Stimulated activated CD4-positive, alpha-beta T cell treated with anti-CD3 and anti-CD28 coated beads, Interleukin-1b, Interleukin-23, amount 100 ng/mL, for 4 hours (primary cell): ENCODE measurements at places on chromosomes 2 and 18.
A peak's percentile ranks its signal among the peaks of the same experiment; 100 is the strongest.

- DNase-seq = no peak
Measured at GRCh38 chr2:55309446-55309845, 40.4 kb upstream of the MTIF2 start.

DNA sequence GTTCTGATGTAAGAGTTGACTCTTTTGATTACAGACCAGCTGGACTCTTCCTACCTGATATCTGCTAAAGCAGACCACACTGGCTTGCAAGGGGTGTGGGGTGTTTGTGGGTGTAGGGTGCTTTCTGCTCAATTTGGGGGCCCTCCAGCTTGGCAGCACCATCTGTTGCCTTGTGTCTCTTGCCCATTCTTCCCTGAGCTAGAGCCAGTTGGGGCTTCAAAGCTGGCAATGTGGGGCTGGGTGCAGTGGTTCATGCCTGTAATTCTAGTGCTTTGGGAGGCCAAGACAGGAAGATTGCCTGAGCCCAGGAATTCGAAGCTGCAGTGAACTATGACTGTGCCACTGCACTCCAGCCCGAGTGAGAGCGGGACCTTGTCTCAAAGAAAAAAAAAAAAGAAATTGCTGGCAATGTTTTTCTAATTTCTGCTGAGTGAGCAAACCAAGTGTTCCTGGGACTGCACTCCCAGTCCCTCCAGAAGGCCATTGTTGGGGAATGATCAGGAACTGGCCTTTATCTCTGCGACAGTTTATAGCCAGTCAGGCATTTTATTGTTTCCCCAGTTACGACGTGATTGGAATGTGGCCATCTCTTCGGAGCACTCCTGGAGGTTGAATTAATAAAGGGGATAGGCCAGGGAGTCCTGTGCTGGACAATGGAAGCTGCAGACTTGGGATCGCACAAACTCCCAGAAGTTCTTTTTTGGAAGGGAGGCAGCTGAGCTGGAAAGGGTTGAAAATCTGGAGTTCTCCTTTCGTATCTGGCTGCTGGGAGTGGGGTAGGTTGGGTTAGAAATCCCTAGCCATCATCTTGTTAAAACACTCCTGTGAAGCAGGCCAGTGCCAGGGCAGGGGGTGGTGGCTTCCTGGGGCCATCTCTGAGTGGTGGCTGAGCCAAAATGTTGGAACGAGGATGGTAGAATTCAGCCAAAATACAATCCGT lies 57.2 kb downstream of the LIPG start:
- DNase-seq = no peak

GRCh38 chr2:221779614-221780067 lies 207.5 kb upstream of the EPHA4 start:
- DNase-seq = no peak

- no peak for DNase-seq
Measured at GRCh38 chr2:60439219-60439974, 114.1 kb downstream of the BCL11A start.

DNA sequence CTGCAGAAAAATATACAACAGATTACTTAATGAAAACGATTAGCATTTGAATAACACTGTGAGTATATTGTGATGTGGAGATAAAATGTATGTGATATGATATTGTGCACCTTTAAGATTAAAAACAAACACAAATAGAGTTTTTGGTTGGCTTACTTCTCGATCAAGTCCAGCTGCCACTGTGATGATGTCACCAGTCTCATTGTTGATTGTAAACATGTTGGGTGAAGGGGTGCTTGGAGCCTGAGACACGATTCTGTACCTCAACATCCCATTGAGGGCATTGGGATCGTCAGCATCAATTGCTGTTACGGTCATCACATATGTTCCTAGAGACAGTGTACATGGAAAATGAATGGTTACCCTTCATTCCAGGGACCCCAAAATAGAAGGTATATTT lies 174.1 kb downstream of the CDH2 start:
- no peak for DNase-seq

- no peak for DNase-seq
Measured at GRCh38 chr18:38444971-38445803, 879.6 kb upstream of the CELF4 start.

DNA sequence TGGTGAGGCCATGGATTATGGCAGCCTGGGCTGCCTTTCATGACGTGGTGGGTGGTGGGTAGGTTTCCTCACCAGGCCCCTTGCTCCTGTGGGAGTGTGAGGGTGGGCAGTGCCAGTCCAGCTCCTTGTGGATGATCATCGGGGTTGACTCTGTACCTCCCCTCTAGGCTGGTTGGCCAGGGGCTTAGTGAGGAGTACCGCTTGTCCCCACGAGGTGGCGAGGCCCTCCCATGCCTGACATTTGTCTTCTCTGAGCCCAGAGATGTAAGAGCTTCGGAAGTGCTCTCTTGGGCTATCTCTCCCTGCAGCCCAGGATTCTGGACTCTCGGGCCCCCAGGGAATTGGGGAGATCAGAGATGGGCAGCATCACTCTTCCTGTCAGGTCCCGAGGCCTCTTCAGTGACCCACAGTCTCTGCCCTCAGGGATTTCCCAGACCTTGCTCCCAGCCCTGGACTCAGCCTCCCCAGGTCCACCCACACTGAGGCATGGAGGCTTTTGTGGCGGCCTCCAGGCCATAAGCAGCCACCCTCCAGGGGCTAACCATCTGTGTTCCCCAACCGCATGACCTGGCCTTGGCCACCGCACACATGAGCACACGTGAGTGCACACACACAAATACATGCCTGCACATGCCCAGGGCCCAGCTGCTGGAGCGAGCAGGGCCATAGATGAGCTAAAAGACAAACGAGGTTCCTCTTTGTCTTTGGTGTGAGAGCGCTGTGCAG lies 6.5 kb downstream of the SPR start:
- DNase-seq = peak; percentile 25

GRCh38 chr2:191878548-191879279 lies 31.8 kb upstream of the CAVIN2 start:
- no peak for DNase-seq

DNA sequence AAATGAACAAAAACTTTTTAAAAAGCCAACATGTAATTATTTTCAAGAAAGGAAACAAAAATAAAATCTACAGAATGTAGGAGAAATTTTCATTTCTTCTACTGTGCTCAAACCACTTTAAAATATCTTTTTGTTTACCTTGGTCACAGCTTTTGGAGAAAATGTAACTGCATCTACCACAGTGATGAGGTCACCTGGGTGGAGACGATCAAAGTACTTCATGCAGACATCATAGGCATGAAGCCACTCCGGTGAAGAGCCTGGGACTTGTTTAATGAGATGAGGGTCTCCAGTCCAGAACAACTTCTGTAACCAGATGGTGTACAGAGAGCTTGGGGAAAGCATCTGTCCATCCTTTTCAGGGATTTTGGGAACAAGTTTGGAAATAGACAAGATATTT lies 285.8 kb downstream of the NBAS start:
- DNase-seq = no peak

GRCh38 chr2:65309699-65310098 lies 82.1 kb downstream of the ACTR2 start:
- no peak for DNase-seq

DNA sequence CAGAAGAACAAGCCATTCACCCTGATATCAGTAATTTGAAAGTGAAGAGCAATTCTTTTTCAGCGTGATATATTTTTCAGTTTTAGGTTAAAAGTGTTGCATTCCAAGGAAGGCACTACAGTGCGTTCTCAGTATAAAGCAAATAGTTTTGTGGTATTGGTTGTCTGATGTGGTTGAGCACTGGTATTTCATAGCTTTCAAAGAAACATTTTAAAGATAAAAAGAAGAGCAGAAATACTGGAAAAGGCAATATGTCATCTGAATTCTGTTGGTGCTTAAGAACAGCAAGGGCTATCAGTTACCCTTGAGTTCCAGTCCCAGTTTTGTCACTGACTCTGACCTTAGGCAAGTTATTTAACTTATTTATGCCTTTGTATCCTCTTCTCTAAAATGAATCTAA lies 191.6 kb downstream of the BABAM2 start:
- DNase-seq = no peak

- no peak for DNase-seq
Measured at GRCh38 chr18:22391407-22392345, 26.0 kb downstream of the CTAGE1 start.

DNA sequence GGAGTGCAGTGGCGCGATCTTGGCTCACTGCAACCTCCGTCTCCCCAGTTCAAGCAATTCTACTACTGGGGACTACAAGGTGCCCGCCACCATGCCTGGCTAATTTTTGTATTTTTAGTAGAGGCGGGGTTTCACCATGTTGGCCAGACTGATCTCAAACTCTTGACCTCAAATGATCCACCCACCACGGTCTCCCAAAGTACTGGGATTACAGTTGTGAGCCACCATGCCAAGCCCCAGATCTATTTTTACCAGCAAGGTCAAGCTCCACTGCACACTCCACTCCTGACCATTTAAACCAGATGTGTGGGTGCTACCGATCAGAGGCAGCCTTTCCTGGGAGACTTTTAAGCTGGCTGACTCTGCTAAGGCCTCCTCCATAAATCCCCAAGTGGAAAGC lies 67.5 kb upstream of the CD226 start:
- DNase-seq = no peak

GRCh38 chr2:168561991-168562390 lies 105.9 kb downstream of the CERS6 start:
- DNase-seq = no peak

DNA sequence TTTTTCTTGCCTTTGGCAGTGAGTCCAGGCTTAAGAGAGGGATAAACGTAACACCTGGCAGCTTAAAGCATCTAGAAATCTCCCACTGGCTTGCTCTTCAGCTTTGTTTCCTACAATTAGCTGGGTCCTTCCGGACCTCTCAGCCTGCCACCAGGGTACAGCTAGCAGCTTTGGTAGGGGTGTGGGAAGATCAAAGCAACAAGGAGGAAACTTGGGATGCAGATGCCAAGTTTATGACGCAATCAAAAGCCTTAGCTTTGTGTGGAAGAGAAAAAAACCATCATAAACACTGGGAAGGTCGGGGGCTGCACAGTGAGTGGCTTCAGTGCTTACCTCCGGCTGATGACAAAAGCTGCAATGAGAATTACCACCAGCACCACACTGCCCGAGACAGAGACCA lies 116.9 kb downstream of the EPHA4 start:
- no peak for DNase-seq

GRCh38 chr2:70947556-70948184 lies 12.0 kb downstream of the ATP6V1B1 start:
- no peak for DNase-seq

DNA sequence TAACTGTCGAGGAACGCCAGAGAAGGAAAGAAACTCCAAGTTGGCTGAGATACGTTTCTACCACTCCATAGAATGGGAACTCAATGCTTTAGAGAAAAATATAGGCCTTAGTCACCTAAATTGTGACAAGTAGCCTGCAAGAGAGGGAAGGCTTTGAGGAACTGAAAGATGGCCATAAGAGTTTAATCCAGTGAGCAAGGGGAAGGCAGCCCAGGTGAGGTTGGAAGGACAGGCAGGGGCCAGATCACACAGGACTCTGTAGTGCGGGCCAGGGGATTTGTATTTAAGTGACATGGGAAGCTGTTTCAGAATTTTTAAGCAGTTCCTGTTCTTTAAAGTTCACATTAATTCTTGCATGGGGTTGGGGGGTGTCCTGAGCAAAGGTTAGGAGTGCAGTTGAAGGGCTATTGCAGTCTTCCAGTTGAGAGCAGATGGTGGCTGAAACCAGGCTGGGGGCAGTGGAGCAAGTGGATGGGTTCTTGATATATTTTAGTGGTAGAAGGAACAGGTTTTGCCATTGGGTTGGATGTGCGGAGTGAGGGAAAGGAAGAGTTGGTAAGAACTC lies 138.9 kb upstream of the PELI1 start:
- no peak for DNase-seq

- DNase-seq = no peak
Measured at GRCh38 chr2:102604769-102605168, 14.6 kb upstream of the SLC9A2 start.

DNA sequence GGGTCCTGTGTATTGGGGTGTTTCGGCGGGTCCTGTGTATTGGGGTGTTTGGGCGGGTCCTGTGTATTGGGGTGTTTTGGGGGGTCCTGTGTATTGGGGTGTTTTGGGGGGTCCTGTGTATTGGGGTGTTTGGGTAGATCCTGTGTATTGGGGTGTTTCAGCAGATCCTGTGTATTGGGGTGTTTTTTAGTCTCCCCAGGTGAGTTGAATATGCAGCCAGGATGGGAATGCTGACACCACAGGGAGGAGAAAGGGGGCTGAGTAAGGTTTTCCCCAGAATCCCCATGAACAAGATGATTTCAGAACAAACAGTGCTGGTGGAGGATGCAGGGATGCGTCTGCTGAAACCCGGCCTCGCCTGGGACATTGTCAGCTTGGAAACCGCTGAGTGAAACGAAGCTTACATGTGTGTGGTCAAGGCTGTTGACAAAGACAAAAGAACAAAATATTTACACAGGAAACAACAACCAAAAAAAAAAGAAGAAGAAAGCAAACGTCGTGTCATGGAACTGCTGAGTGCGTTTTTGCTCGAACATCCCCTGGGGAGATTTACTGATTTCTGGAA lies 88.5 kb upstream of the ODC1 start:
- no peak for DNase-seq

DNA sequence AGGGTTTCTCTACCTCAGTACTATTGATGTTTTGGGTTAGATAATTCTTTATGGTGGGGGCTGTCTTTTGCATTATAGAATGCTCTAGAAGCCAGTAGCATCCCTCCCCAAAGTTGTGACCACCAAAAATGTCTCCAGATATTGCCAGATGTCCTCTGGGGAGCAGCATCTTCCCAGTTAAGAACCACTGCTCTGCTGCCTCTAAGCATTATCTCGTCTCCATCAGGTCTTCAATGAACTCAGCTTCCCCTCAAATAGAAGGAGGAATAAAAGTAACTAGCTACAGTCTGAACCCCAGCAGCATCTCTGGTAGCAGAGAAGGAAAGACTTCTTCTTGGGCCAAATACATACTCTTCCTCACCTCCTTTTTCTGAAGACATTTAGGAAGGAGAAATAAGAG lies 244.1 kb downstream of the AGPS start:
- DNase-seq = no peak

DNA sequence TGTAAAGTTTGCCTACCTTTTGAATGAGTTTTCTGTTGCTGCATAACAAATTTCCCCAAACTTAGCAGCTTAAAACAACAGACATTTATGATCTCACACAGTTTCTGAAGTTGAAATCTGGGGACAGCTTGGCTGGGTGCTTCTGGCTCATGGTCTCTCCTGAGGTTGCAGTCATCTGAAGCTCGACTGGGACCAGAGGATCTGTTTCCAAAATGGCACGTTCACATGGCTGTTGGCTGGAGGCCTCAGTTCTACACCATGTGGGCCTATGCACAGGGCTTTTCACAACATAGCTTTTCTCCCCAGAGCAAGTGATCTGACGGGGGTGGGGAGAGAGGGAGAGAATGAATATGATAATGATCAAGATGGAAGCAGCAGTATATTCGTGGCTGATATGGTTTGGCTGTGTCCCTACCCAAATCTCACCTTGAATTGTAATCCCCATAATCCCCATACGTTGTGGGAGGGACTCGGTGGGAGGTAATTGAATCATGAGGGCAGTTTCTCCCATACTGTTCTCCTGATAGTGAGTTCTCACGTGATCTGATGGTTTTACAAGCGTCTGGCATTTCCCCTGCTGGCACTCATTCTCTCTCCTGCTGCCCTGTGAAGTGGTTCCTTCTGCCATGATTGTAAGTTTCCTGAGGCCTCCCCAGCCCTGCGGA lies 3.5 kb downstream of the RALB start:
- DNase-seq = no peak
